ENCODE measurements at places on chromosomes 2 and 18.

- DNase-seq: no peak
Observed at GRCh38 chr2:172673056-172673683, 62.5 kb upstream of the RAPGEF4 start.

DNA sequence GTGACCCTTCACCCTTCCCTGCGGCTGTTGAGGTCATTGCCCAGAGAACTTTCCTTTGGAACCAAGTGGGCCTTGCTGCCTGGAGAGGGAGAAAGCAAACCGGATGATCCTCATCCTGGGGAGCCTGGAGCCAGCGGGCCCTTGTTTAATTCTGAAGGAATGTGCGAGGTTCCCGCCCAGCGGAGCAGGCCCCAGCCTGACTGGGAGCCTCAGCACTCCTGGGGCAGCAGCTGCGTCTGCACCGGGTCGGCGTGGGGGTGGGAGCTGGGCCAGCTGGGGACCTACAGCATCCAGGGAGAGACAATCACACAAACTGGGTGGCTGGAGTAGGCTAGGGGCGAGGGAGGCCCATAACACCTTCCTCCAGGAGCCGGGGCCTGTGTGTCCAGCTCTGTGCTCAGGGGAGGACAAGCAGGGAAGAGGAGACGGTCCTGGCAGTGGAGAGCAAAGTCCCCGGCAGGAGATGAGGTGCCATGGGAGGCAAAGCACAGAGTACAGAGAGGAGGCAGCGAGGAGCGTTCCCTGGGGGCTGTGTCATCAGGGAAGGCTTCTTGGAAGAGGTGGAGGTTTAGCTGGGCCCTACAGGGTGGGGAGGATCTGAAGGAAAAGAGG is 61.9 kb upstream of the HAAO start:
- no peak for DNase-seq

DNA sequence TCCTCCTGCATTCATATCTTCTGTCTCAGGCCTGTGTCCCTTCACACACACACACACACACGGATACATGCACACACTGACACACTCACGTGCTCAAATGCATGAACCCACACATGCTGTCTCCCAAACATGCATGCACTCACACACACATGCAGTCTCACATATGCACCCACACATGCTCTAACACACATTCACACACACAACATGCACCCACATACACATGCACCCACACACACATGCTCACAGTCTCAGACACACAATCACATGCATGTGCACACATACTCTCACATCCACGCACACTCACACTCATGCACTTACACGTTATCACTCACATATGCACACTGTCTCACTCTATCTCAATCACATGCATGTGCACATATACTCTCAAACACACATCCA is 1.9 kb upstream of the CD226 start:
- no peak for DNase-seq

GRCh38 chr18:63646936-63647335 is 2.9 kb upstream of the SERPINB4 start:
- DNase-seq: no peak

- no peak for DNase-seq
Observed at GRCh38 chr2:36357847-36358659, 2.5 kb downstream of the CRIM1 start.

DNA sequence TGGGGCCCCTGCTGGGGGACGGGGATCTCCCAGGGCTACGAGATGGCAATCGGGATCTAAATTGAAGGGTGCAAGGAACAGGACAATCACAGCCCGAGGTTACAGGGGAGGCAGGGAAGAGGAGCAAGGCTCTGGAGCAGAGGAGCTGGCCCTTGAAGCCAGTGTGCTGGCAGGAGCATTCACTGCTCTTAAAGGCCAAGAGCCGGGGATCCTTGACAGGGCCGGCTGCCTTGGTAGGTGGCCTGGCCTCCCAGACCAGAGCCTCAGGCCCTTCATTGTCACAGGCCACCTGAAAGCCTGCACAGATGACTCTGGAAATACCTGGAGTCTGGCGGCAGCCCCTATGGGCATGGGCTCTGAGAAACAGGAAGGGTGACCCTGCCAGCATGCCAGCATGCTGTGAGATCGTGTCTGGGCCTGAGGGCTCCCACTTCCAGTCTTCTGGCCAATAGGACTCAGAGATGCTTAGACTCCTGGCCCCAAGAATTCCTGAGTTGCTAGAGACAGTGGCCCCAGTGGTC is 38.7 kb downstream of the PDIA6 start:
- no peak for DNase-seq

DNA sequence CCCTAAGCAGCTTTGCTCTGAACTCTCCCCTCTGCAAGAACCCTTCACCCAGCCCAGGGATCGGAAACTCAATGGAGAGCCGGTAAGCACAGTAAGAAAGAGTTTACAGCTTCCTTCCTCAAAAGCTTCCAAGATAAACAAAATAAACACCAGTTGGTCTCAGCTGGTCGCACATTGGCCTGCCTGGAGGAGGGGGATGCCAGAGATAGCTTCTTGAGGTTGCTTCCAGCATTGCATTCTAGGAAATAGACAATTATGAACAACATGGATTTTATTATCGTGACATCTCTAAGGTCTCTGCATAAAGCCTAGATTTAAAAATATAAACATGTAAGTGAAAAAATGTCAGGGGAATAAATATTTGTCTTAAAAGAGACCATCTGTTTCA is 141.5 kb upstream of the PKDCC start:
- DNase-seq: no peak

DNA sequence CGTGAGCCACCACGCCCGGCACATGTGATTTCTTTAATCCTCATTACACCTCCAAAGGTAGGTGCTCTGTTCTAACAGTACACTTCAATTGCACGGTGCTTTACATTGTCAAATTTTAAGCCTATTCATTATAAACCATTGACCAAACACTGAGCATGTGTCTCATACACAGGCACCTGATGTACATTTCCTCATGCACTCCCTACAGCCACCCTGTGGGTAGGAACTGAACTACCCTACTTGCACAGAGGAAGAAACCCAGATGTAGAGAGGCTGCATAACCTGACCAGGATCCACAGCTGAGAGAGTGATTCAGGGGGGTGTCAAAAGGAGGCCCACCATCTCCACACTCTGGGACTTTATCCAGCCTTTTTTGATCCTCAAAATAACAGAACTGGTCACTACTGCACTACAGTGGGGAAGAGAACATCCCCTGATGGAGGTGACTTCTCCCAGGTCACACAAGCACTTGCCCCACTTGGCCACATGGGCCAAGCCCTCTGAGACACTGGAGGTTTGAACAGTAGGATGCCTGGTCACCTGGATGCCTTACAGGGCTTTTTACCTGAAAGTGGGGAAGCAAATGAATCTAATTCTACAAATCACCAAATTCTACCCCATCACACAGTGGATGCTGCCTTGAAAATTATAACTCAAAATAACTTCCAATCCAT is 6.9 kb upstream of the DPYSL5 start:
- no peak for DNase-seq

DNA sequence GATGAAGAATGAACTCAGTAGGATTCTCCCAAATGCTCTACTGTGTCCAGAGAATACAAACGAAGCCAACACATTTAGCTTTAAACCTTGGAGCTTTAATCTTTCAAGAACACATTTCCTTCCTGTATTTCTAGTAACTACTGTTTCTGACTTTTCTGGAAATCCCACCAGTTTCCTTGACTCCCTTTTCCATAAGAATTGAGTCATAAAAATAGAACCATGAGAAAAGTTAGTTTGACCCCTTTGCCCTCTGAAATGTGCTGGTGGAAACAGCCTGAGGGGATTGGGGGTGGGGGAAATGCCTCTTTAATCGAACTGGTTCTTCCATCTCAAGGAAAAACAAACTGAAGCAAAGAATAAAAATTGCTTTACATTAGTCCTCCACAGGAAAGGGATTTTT is 123.9 kb downstream of the TMEM17 start:
- DNase-seq: no peak

- DNase-seq: no peak
Observed at GRCh38 chr2:16258350-16258749, 318.0 kb downstream of the MYCN start.

- no peak for DNase-seq
Observed at GRCh38 chr2:172986040-172986439, 89.6 kb upstream of the MAP3K20 start.

DNA sequence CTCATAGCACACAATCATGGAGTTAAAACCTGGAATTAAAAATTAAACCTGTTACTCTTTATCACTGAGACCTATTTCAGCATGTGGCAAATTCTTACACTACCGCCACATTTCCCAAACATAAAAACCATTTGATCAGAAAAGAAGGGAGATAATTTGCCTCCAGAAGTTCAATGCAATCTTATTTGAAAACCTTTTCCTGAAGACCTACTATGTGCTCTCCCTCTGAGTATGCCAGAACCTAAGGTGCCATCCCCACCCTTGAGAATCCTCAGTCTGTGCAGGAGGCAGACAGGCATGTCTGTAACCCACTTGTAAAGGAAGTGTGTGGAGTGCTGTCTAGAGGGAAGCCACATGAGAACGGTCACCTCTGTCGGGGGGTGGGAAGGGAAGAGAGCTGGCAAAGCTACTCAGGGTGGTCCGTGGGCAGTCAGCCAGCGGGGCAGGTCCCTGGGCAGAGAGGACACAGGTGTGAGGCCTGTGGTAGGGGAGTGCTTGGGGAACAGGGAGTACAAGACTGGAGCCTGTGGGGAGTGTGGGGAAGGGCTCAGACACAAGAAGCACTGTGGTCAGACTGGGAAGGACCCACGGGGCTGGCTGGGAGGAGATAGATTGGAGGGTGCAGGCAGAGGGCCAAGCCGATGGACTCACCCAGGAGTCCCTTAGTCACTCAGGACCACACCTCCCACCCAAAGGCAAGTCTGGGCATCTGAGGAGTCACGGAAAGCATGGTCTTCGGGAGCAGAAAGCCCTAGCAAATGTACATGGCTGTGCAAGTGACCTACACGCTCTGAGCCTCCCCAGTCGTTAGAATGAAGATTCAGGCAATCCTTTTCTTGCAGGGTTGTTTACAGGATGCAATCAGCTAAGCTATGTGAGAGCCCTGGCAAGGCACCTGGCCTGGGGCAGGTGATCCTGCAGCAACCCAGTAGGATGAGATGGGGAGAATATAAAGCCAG is 22.8 kb downstream of the CRACDL start:
- DNase-seq: no peak

DNA sequence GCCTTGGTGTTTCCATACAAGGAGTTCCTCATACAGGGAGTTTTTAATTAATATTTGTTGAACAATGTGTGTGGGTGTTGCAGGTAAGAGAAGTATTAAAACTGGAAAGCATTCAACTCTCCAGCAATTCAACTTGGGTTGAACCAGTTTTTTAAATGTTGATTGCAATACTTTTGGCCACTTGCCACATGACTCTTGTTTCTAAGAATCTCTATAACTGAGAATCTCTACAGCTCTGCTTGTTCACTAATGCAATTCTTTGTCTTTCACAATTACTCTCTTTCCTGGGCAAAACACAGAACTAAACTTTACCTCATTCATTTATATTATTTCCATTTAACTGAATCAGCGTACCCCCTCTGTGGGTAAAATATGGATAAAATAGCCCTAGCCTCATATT is 429.4 kb downstream of the ARHGAP15 start:
- no peak for DNase-seq

DNA sequence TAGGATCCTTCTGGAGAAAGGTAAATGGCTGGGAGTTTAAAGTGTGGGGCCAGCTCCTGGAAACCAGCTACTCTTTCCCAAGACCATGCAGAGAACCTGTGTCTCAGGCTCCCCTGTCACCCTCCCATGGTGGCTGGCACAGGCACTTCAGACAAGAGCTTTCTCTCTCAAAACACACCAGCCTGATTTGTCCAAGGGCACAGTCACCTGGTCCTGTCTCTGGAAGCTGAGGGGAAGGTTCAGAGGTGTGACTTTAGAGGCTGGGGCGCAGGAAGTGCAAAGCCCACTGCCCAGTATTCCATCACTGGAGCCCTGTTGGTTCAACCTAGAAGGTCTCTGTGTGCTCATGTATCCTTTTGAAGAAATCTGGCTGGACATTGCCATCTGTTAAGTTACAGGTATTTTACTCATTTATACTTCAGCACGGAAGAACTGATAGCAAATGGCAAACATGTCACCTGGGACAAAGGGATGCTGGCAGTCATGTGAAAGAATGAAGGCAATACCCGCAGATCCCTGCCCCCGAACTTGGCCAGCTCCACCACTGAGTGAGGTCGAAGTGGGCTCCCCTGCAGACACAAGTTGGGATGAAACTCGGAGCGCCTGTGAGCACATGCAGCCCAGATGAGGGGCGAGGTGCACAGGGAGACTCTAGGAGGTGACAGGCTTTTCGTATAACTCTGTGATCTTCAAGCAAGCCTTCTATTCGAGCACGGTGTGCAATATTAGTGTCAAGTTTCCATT is 96.9 kb upstream of the MGAT4A start:
- no peak for DNase-seq

DNA sequence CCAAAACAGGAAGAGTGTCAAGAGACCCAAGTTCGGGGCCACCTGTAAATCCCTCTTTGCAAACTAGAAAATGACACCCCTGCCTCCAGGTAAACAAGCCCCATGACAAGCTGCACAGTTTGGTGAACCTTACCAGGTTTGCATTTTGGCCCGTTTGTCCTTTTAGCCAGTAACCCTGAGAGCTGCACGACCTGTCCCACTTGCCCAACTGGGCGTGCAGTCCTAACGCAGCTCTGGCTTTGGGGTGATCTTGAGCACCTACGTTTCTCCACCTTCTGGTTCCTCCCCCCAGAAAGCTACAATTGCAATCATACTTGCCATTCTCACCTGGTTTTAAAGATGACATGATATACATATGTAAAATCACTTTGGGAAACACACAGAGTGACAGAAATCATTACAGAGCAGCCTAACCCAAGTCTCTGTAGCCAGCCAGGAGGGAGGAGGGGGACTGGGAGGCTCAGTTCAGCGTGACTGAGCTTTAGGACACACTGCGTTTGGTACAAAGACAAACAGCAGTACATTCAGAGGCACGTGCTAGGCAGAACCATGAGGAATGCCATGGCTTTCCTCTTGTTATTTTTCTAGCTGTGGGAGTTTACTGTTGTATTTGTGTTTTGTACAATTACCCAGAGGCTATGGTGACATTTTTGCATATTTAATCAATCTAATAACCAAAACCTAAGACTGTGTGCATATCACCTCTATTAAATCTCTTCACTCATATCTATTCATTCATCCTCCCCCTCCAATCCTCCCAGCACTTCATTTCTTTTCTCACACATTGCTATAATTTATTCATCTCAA is 304.0 kb downstream of the IRS1 start:
- DNase-seq: no peak

GRCh38 chr2:170354855-170355780 is 177.2 kb downstream of the MYO3B start:
- no peak for DNase-seq

DNA sequence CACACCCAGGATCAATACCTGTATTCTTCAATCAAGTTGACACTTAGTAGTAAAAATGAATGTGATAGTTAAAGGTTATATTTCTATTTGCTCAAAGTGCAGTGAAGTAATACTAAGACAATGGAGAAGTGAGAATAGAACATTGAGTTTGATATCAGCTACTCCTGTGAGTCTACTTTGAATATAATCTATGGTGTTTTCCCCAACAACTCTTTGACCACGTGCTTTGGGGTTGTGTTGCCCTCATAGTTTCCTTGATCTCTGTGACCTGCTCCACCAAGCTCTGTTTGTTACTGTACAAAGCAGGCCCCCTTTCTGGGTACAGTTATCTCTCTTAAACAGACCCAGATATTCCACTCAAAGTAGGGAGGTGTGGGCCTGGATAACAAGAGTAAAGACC is 222.9 kb downstream of the GALR1 start:
- no peak for DNase-seq

GRCh38 chr2:75326645-75327044 is 127.3 kb upstream of the TACR1 start:
- DNase-seq: no peak

GRCh38 chr2:98034745-98035144 is 39.0 kb upstream of the TMEM131 start:
- DNase-seq: no peak
